ENCODE measurements at places on chromosomes 5 and 9.

DNA sequence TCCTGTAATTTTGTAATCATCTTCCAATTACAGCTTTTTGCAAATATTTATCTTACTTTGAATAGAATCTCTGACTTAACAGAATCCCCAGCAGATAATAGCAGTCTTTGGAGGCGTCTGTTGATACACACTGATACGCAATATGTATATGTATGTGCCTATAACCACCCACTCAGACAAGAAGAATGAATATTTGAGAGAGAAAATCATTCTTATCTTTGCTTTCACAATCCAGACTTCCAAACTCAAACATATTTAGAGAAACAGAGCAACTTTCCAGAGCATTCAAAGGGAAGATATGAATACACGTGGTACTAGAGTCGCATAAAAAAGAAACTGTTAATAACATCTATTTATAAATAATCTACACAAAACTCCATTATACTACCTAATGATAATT, 6.1 kb downstream of the RORB start:
- DNase-seq, result no peak

DNA sequence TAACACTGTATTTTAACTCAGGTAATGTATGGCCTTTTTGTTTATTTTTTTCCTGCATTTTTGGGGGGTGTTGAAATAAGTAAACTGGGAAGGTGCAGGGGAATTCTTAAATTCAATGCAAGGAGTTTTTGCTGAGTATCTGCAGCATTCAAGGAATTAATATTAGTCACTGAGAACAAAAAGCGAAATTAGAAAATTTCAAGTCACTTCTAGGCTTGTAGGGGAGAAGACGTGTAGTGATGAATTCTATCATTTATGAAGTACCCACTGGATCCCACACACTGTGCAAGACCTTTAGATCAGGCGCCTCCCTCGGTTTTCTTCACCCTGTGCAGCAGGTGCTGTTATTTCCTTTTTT, 1.2 kb downstream of the EHMT1 start:
- no peak for DNase-seq

DNA sequence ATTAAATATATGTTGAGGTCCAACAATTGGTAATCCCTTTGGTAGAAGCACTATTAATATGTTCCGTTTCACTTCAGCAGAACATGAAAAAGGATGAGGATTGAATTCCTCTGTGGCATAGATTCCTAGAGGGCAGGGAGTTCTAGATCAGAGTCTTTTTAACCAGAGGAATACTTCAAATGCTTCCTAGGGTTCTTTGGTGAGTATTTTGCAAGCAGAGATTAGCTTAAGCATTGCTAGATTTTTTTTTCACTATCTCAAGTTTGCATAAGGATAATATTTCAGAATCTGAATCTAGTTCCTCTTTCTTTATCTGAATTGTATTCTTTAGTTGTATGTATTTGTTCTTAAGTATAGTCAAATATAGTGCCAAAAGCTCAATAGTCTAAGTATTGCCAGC, 116.6 kb upstream of the ADAMTSL1 start:
- no peak for DNase-seq

DNA sequence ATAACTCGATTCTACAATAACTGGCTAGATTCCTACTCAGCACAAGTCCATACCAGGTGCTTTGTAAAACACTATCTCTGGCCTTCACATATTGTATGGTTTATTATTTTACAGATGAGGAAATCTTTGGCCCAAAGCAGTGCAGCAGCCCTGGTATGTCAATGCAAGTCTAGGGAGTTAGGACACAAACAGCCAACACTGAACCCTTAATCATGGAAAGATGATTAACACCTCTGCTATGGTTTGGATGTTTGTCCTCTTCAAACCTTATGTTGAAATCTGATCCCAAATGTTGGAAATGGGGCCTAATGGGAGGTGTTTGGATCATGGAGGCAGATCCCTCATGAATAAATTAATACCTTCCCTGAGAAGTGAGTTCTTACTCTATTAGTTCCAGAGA, 76.6 kb downstream of the MAPKAP1 start:
- no peak for DNase-seq

DNA sequence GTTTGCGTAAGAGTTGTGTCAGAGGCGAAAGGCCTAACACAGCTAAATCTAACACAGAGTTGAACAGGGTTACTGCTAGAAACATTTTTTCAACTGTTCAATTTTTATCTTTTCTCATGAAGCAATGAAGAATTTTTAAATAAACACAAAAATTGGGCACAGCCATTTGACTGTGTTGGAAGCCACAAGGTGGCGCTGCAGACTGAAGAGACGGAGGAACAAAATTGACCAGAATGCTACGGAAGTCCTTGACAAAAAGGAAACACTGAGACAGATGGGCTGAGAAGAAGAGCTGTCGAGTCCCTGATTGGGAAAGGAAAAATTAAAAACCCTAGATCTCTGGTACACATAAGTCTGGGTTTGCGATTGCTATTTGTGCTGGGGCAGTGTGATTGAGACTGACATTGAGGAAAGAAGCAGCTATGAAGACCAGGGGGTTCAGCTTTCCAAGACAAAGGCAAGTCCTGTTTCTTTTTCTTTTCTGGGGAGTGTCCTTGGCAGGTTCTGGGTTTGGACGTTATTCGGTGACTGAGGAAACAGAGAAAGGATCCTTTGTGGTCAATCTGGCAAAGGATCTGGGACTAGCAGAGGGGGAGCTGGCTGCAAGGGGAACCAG, at the start of gene PCDHB9:
PCDHB9 (plus strand) TSS at position 265 of the 616 bp plus-strand sequence; CDS start at position 423, 158 bp downstream.
- peak; percentile 27 for DNase-seq
